ENCODE measurements at places on chromosomes 7 and 10.

DNA sequence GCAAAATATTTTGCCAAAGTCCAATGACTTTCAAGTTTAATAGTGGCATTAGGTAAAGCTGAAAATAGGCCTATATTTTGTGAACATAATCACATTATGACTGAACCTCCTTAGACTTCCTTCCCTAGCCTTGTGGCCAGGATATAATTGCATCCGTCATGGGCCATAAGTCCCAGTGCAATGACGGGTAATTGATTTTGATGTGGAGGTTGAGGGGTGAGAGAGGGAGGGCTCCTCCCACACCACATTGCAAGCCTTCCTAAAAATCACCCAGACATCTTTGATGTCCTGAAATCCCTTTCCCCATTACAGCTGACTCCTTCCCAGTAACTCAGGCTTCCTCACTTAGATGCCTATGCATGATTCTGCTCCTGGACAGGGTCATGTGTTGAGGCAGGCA lies 25.6 kb downstream of the TAS2R41 start:
- no peak for DNase-seq

GRCh38 chr7:77447616-77448015 lies 31.5 kb upstream of the GSAP start:
- no peak for DNase-seq

GRCh38 chr10:31804352-31804810 lies 124.2 kb downstream of the ARHGAP12 start:
- DNase-seq: no peak

DNA sequence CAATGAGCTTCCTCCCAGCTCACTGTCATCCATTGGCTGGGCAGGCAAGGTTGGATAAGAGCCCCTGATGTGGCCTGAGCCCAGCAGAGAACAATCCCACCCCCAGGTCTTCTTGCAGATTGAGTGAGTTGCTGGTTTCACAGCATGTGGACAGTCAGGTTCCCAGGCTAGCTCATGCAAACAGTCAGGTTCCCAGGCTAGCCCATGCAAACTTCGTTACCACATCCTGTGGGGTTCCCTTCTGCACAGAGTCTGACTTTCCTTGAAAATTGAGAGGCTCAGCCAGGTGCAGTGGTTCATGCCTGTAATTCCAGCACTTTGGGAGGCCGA lies 67.1 kb downstream of the TMEM130 start:
- DNase-seq: no peak

GRCh38 chr7:81768951-81769778 lies 682 bp downstream of the HGF start:
- DNase-seq: no peak

GRCh38 chr10:89019569-89020327 lies 29.1 kb downstream of the FAS start:
- DNase-seq: no peak

DNA sequence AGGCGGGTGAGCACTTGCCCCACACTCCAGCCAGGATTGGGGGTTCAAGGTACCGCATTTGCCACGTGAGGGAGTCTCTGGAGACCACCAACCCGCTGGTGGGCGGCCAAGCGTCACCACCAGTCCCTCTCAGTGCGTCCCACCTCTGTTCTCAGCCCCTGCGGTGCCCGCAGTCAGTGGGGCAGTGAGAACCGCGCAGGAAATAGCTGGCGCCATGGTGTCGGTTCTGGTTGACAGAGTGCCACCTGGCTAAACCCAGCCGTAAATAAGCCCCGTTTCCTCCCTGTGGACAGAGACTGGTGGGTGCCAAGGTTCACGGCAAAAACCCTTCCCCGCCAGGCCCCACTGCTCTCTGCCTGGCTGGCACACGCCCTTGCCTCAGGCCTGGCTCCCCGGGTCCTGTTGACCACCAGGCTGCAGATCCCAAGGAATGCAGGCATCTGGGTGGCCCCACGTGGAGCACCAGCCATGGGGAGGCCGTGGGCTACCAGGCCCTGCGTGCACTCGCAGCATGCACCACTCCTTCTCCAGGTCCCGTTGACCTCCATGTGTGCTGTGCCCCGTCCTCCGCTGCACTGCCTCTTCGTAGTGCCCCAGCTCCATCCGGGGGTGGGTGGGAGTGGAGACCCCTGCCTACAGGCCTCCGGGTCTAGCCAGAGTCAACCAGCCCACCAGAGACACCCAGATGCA lies 140.0 kb downstream of the LHPP start:
- DNase-seq: no peak

DNA sequence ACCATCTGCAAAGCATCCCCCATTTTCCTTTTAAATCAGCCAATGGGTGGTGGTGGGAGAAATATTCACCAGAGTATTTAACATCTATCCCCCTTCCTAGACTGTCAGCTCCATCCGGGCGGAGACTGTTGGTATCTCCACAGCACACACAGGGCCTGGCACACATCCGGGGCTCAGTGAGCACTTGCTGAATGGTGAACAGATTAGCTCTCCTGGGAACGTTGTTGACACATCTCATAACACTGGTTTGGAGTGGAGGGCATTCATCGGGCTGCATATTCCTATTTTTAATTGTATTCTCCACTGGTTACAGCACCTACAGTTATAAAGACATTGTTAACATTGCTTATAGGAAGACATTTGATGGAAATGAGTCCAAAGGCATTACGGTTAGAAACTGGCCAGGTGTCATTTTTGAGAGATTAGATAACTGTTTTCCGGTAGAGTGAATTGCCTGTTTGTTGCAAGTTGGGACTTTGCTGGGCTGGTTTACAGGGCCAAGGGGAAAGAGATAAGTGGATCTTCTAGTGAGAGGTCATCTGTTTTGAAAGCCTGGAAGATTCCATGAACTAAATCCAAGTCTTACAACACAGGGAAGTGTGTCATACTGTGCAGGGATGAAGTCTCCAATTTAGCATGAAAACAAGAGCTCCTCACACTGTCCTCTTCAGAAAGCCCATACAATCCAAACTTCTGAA lies 101.8 kb downstream of the EGFR start:
- no peak for DNase-seq

- no peak for DNase-seq
Measured at GRCh38 chr10:76297358-76297757, 865.9 kb downstream of the LRMDA start.

- DNase-seq: no peak
Measured at GRCh38 chr10:64731016-64731415, 1209.8 kb downstream of the REEP3 start.

- DNase-seq: no peak
Measured at GRCh38 chr10:43862756-43863155, 214.1 kb upstream of the ZNF32 start.

DNA sequence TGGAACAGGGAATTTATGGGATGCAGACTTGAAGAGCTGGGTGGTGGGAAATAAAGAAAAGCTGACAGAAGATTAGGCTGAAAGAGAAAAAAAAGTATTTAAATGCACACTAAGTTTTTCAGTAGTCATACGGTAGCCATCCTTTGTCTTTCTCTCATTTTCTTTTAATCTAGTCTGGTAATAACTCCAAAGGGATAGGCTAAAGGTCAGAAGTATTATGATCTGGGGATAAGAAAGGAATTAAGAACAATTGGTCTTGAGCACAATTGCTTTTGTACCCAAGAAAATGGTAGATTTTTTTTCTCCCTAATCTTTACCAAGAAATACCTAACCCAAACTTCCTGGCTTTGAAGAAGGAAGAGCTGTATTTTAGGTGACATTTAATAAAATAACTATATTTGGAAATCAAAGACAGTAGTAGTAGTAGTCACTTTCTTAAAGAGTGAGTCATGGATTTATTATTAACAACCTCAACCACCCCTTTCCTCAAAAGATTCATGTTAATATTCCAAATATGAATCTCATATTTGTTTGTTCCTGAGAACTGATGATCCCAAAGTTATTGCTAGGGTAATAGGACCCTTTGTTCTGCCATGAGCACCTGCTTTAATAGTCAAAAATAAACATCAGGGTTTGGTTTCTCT lies 120.2 kb upstream of the ODAD2 start:
- DNase-seq: no peak

DNA sequence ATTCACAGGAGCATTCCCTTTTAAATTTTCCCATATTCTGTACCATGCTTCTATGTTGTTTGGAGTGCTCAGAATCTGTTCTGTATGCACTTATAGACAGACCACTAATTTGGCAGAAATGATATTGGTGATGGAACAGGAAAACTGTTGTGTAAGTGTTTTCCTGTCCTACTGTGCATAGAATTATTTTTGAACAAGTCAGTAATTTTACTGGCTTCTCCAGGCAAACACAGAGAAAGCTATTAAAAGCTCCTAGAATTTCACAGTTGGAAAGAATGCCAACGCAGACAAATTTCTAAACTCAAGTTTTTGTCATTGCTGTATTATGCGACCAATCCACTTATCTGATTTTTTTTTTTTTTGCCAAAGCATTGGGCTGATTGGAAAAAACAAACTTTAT lies 55.7 kb downstream of the ANKMY2 start:
- no peak for DNase-seq

DNA sequence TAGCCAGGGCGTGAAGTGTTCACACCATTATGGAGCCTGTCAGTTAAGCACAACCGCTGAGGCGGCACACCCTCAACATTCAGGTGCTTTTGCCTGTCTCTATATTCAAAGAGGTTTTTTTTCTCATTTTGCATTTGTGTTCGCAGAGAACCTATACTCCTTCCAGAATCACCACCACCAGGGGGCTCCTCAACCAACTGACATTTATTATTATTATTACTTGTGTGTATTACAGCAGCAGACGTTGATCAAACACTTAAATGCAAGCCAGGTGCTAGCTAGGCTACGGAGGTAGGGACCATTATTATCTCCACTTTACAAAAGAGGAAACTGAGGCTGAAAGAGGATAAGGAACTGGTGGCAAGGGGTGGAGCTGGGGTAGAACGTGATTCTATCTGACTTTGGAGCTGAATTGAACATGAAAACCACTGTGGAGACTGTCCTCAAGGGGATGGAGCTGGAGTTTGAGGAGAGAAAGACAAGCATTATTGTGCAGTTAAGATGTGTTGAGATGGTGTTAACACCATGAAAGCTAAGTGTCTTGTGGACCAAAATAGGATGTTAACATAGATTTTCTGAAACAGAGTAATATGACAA lies 133.8 kb upstream of the PLXNA4 start:
- DNase-seq: no peak

DNA sequence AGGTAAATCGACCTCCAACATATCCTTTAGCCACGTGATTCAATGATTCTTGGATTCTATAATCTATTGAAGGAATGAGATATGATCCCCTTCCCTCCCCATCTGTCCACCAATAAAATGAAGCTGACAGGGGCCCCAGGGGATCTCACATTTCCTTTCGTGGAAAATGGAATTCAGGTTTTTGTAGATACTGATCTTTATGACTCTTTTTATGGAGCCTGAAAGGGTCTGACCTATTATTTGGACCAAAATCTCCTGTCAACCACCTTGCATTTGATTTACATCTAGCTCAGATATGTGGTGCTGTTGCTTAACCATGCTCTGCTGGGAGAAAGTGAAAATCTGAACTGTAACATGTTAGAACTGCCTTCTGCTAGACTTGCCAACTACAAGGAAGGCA lies 234.0 kb upstream of the CXCL12 start:
- DNase-seq: no peak

DNA sequence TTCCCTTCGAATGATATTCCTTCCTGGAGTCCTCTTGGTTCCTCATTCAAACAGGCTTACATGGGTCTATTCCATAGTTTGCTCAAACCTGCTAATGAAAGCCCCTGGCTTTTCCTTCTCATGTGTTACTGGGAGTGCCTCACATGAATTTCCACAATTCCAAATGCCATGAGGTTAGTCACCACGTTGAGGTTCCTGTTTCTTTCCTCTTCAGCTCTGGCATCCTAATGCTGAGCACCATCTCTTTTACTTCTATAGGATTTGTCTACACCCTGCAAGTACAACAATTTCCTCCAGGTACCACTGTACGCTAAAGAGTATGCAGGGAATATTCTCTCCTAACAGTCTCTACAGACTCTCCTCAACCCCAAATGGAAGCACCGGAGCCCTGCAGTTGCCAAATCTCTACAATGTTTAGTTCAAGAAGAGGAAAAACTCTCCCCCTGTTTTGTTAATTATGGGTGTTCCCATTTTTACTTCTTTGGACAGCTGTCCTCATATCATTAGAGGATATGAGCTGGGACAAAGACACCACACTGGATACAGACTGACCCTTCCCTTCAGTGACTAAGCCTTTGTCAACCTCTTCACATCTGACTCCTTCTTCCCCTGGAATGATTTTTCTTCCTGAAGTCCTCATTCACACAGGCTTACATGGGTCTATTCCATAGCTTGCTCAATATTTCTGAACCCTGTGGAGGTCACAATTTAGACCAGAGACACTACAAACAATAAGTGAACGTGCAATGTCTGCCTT lies 145.8 kb upstream of the BET1 start:
- no peak for DNase-seq

DNA sequence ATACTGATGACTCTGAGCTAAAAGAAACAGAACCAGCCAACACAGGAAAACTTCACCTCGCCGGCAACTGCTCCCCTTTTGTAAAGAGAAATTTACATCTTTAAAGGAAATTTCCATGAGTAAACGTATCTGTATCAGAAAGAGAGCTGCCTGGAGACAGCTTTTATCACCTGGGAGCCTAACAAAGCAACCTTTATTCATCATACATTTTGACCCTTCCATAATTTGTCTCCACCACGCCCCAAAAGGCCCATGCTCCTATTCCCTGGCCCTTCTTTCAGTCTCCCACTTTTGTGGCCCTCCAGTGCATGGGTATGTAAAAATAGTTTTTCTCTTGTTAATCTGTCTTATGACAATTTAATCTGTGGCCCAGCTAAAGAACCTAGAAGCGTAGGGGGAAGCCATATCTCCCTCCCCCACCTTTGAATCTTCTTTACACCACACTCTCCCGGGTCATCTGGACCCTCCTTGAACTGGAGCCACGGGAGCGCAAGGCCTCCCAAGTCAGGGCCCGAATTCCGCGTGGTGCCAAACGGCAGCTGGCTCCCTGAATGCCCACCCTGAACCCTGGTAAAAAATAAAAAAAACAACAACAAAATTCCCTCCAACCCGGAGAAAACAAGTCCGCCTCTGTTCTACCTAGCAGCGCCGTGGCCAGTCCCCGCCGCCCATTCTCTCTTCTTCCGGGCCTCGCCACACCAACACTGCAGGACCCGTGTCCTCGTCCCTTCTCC lies 15.4 kb upstream of the FKBP9 start:
- no peak for DNase-seq

DNA sequence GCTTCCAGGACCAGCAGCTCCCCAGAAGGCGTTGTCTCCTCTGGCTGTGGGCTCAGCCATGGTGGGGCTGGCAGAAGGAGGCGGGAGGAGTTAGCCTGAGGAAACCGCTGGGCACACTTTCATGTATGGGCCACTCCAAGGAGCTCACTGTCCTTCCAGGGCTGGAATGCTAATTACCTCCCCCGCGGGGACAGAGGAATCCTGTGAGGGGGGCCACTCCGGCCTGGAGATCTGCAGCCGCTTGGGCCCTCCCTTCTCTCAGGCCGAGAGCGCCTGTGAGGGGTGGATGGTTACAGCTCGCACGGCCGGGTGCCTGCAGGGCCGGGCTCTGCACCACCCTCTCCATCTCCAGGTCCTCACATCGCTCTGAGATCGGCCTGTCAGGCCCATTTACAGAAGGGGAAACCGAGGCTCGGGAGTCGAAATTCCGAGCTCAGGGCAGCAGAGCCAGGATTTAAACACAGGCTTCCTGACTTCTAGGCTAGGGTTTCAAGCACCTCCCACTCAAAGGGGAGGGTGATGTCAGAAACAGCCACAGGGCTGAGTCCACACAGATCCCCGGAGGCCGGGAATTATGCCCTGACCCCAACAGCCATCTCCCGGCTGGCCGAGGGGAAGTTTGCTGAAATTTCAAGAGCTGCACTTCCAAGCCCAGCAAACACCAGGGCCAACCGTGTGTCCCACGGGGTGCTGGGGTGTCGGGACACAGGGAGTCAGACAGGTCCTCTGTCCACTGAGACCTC lies 59.1 kb downstream of the PDGFA start:
- no peak for DNase-seq

- DNase-seq: no peak
Measured at GRCh38 chr7:142968229-142968628, 6.1 kb upstream of the KEL start.
